Stimulated activated CD4-positive, alpha-beta T cell treated with anti-CD3 and anti-CD28 coated beads, TNF-alpha, amount 100 ng/mL, for 1 hour (primary cell): ENCODE measurements at places on chromosomes 11 and 22.

- no peak for DNase-seq
These were observed 22.9 kb upstream of the THY1 start for GRCh38 chr11:119445850-119446249.

GRCh38 chr11:811446-812245 is 1.9 kb downstream of the RPLP2 start:
- no peak for DNase-seq

GRCh38 chr11:70478166-70478890 is 80.0 kb downstream of the CTTN start:
- no peak for DNase-seq

GRCh38 chr11:29022676-29023075 is 914.5 kb downstream of the METTL15 start:
- no peak for DNase-seq

DNA sequence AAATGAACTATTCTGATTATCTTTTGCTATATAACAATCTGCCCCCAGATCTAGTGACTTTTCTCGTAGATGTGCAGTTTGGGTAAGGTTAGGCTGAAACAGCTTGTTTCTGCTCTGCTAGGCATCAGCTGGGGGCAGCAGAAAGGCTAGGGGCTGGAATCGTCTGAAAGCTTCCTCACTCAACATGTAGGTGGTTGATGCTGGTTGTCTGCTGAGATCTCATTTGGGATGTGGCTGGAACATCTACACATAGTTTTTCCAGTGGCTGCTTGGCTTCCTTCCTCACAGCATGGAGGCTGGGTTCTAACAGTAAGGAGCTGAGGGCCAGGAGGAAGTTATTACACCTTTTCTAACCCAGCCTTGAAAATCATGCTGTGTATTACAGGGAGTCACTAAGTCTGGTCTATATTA is 30.2 kb downstream of the USP47 start:
- DNase-seq = no peak

- no peak for DNase-seq
These were observed 41.0 kb upstream of the OLFML1 start for GRCh38 chr11:7444091-7444981.
